ENCODE measurements at places on chromosomes 5 and 9. TPM values are rescaled to one million over a fixed set of nuclear protein-coding genes. Genes with fewer than 3 reads are reported as not detected.

- DNase-seq = peak; percentile 94
Measured at GRCh38 chr5:159864885-159865691, 51.2 kb upstream of the ADRA1B start.

GRCh38 chr5:104937598-104937997 lies 1375.0 kb upstream of the NUDT12 start:
- no peak for DNase-seq

The LSM11 gene
- 5.2 TPM for total RNA-seq

GRCh38 chr9:129562917-129563316 lies 58.0 kb downstream of the C9orf50 start:
- no peak for DNase-seq

- DNase-seq = no peak
Measured at GRCh38 chr5:177112589-177113220, 20.9 kb upstream of the NSD1 start.

- DNase-seq = no peak
Measured at GRCh38 chr9:121966706-121967105, 126.4 kb downstream of the TTLL11 start.

The EQTN gene
- total RNA-seq = not detected

Data from fibroblast of the aortic adventitia (primary cell).